ENCODE measurements at places on chromosomes 2 and 18. TPM values are rescaled to one million over a fixed set of nuclear protein-coding genes. Genes with fewer than 3 reads are reported as not detected.

GAD1 gene
- polyA plus RNA-seq, result 0.64 TPM

MAL gene
- polyA plus RNA-seq, result not detected

UGT1A4 gene
- polyA plus RNA-seq, result not detected

SERPINB2 gene
- 2.5 TPM for polyA plus RNA-seq

CELF4 gene
- not detected for polyA plus RNA-seq
